Inflammatory macrophage treated with lipopolysaccharide for 4 hours (primary cell): ENCODE measurements at places on chromosomes 12 and 14.
A peak's percentile ranks its signal among the peaks of the same experiment; 100 is the strongest.

DNA sequence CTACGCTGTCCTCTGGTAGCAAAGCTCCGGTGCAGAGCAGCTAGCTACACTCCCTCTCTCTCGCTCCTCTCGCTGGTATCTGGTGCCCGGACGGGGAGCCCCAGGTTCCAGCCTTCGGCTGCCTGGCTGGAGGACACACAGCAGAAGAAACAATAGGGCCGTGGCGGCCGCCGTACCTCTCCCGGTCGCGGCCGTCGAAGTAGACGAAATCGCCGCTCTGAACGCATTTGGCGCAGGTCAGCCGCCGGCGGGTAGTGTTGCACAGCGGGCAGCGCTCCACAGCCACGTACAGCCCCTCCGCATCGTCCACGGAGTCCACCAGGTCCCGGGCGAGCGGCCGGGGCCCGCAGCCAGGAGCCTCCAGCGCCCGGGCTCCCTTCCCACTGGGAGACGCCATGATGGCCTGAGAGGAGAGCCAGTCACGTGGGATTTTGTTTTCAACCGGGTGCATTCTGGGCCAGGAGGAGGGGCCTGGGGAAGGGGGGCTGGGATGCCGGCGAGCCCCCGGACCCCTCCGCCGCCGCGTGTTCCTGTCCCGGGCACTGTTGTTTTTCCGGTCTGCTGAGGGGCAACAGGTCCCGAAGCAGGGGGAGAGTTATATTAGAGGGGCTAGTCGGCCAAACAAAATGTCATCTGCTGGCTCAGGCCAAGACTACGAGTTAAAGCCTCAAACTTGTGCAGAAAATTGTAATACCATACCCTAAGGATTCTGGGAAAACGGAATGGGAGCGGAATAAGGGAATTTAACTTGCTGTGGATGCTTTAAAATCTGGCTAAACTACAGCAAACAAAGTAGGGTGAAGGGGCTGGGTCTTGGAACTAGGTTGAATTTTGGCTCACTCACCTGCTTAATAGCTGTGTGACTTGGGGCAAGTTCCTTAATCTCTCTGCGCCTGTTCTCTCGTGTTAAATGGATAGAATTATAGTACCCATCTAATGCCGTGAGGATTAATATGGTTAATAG lies at the start of gene ATG14:
ATG14 (minus strand) TSS at position 405 of the 964 bp plus-strand sequence; CDS start at position 397, 8 bp downstream.
- peak; percentile 84 for DNase-seq

- DNase-seq, result no peak
Measured at GRCh38 chr12:109711596-109712461, 1.8 kb upstream of the FAM222A start.

- no peak for DNase-seq
Measured at GRCh38 chr14:83289390-83289789, 1755.7 kb upstream of the SEL1L start.

- no peak for DNase-seq
Measured at GRCh38 chr12:103556890-103557627, 30.0 kb upstream of the STAB2 start.

GRCh38 chr12:52946797-52947547 lies 1.9 kb upstream of the KRT18 start:
- DNase-seq, result no peak

DNA sequence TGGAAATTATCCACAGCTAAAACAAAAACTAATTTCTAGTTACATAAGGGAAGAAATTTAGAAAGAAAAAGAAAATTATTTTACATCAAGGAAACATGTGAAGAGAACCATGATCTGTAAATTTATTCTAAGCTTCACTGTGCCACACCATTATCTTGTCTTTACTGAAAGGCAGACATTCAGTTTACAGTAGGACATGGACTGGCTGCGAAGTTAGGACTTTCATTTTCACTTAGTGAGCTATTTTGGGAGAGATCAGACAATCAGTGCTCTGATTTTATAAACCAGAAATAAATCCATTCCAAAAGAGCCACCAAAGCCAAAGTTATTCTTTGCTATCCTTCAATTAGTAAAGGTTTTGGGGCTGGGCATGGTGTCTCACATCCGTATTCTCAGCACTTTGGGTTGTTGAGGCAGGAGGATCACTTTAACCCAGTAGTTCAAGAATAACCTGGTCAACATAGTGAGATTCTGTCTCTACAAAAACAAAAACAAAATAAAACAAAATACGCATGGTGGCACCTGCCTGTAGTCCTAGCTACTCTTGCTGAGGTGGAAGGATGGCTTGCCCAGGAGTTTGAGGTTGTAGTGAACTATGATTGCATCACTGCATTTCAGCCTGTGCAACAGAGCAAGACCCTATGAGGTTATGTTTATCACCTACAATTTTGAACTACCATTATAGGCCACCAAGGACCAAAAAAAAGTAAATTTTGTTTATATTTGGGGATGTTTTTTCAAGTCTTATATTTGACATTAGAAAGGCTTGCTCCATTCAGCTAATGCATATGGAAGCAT lies 1084.8 kb upstream of the ATXN7L3B start:
- DNase-seq, result no peak

GRCh38 chr12:43676183-43676813 lies 82.3 kb downstream of the PUS7L start:
- DNase-seq, result peak; percentile 48

DNA sequence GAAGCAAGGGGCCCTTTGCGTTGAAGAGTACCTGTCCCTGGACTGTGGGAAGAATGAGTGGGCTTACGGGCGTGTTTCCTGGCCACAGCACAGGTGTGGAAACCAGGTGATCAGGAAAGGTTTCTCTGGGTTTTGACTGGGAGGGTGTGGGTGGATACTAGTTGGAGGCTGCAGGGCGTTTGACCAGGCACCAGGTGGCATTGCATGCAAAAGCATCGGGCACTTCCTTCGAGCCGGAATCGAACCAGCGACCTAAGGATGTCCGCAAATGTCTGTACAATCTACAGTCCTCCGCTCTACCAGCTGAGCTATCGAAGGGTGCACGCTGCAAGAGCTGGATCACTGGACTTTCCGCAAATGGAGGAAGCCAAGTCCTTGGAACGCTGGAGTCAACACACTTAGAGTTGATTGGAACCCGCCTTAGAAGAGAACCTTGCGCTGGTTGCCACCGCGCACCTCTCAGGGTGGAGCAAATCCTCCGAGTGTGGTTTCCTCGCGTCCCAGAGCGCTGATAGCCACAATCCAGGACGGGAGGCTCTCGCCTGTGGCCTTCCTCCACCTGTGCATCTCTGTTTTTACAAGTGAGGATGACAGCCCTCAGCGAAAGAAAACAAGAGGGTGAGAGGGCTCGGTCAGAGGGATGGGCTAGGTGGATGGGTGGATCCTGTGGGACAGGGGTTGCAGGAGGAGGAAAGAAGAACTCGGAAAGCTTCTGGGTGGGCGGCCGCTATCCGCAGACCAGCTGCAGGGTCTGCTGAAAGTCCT lies 21.2 kb upstream of the RNASE4 start:
- DNase-seq, result peak; percentile 65

DNA sequence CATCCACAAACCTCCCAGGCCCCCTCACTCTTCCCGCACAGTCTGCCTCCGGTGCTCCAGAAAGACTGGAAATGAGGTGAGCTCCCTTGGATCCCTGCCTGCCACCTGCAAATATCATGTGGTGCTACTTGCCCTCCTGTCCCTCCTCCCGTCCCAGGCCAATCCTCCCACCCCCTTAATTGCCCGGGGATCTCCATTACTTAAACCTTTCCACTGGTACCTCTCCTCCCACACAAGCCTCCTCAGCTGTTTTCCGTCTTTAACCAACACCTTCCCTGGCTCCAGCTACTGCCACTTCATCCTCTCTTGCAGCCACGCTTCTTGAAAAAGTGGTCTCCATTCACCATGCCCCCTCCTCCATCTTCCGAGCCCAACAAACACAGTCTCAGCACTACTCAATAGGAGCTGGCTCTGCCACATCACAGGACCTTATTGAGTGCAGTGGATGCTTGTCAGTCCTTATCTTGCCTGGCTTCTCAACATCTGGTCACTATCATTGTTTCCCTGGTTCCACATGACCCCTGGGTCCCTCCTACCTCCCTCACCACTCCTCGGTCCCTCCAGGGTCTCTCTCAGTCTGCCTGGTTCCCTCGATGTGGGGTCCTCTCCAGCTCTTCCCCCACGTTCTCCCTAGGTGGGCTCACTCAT lies 11.5 kb downstream of the FAIM2 start:
- DNase-seq, result no peak

DNA sequence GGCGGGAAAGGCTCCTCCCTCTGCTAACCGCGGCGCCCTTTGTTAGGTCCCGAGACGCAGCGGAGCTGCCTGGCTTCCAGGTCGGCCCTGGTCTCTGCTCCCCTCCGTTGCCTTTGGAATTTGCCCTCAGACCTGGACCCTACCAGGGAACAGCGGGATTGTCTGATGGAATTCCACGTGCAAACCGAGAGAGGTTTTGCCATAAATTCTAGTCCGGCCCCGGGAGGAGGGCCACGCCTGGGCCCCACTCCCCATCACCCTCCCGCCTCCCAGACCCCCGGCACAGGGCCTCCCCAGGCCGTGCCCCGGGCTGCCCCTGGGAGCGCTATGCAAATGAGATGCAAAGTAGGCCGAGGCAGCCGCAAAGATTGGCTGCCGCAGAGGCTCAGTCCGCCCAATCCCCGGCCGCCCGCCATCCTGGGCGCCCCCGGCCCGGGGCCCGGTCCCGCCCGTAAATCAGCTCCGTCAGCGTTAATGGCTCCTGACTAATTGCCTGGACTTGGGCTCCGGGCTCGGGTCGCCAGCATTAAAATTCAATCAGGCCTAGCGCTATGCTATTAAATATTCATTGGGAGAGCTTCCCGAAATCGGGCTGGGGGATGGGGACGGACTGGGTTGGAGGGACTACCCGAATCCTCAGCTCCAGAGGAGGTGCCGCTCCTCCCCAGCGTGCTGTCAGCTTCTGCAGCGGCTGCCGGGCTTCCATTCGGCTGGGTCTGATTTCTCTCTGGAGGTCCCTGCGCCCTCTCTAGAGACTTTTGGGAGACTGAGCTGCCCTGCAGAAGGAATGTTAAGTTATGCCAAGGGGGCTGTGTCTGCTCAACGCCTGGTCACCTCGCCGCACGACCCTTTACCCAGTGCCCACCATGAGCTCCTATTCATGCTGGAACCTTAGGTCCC lies 15.7 kb upstream of the FIGNL2 start:
- no peak for DNase-seq

DNA sequence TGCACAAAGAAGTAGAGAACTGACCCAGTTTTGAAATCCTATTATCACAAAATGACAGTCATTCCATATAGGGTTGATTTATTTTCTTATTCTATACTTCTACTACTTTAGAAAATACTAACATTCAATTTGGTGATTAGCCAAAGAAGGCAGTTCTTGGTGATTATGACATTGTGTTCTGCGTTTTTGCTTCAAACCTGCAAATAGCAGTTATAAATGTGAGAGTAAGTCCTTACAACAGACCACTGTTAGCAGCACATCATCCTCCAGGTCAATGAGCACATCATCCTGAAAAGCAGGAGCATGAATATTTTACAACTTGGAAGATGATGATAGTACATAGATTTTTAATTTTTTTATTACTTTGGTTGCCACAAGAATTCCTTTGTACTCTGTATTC lies 53.1 kb downstream of the LIN7A start:
- no peak for DNase-seq

GRCh38 chr12:94025068-94025467 lies 123.3 kb upstream of the PLXNC1 start:
- no peak for DNase-seq

GRCh38 chr12:52042706-52043385 lies 8.4 kb upstream of the NR4A1 start:
- no peak for DNase-seq

GRCh38 chr12:64610660-64611340 lies 505 bp downstream of the RASSF3 start:
- DNase-seq, result peak; percentile 91

GRCh38 chr12:21276826-21277225 lies 57.9 kb downstream of the SLCO1A2 start:
- no peak for DNase-seq

- DNase-seq, result no peak
Measured at GRCh38 chr12:117255386-117255785, 65.1 kb upstream of the FBXO21 start.

DNA sequence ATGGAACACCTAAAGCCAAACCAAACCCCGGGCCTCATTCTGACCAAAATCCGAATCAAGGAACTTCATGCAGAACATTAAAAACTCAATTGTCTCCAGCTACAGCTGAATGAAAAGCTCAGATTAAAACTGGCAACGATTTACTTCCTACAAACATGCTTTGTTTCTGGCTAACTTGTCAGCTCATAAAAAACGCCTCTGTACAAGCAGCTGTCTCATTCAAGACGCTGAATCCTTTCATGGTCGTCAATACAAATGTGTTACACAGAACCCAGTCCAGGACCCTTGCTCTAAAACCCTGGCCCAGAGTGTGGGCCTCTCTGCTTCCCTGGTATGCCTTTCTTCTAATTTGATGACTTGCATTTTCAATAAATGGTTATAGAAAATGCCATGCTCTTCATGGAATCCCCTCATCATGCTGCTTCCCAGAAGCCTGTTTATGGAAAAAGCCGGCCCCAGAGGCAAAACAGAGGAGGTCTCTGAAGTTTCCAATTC lies 183.1 kb downstream of the PHLDA1 start:
- DNase-seq, result no peak

GRCh38 chr14:20515846-20516245 lies 10.5 kb downstream of the RNASE10 start:
- no peak for DNase-seq

- no peak for DNase-seq
Measured at GRCh38 chr12:69998011-69998410, 173.0 kb downstream of the MYRFL start.

DNA sequence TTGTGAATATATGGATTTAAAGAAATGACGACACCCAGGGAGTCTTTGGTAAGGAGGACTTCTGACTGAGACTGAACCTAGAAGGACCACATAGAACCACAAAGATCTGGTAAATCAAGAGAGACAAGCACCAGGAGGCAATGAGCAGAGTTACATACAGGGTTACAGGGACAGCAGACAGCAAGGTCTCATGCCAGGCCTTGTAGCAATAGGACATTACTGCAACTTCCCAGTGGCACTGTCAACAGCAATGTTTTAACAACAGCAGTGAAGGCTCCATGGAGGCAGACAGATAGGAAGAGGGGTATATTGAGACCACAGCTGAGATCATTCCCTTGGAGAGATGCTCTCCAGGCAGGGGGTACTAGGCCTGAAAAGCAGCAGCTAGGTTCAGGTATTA lies 18.5 kb downstream of the CPNE8 start:
- no peak for DNase-seq

DNA sequence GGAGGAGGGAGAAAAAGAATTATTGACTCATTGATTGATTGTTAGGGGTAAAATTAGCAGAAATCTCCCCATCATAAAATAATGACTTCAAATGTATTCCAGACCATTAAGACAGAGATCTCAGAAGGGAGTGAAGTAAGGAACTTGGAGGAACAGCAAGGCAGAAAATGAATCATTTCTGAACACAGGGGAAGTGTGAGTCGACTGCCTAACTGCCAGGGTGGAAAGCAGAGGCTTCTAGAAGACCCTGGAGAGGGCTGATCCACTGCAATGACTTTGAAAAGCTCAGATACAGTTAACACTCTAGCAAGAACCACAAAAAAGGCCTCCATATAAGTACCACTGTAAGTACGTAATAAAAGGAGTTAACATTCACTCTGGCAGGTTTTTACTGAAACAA lies 9.7 kb downstream of the GLTP start:
- DNase-seq, result peak; percentile 52

- DNase-seq, result no peak
Measured at GRCh38 chr12:42707312-42708226, 118.0 kb upstream of the PRICKLE1 start.
